Stimulated activated CD4-positive, alpha-beta T cell treated with anti-CD3 and anti-CD28 coated beads, Interleukin-4, amount 100 ng/mL, for 48 hours (primary cell): ENCODE measurements at places on chromosomes 2 and 18.
A peak's percentile ranks its signal among the peaks of the same experiment; 100 is the strongest.

GRCh38 chr2:174121175-174121574, 127.2 kb downstream of the OLA1 start:
- no peak for DNase-seq

GRCh38 chr2:11498543-11499034, 32.6 kb upstream of the E2F6 start:
- no peak for DNase-seq

- DNase-seq, result no peak
Observed at GRCh38 chr2:67646714-67647333, 249.7 kb downstream of the ETAA1 start.

- no peak for DNase-seq
Observed at GRCh38 chr18:35577045-35577848, 4.3 kb upstream of the GALNT1 start.

GRCh38 chr2:51734115-51734514, 702.2 kb upstream of the NRXN1 start:
- DNase-seq, result no peak

DNA sequence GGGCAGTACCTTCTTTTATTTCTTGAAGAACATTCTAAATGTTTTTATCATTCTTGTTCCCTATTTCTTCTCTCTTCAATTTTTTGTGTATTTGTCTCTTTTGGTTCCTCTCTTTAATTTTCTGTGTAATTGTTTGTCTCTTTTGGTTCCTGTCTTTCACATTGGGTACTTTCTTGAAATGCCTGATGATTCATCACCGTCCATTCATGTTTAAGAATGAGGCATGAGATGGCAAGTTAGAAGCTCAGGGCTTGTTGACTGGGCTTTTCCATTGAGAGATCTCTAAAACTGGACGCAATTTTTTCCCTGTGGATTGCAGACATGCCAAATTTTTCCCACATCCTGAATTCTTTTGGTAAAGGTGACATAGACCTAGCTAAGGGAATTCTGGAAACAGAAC, 33.7 kb upstream of the IL1R2 start:
- no peak for DNase-seq

GRCh38 chr2:46248171-46248570, 49.0 kb upstream of the EPAS1 start:
- no peak for DNase-seq

DNA sequence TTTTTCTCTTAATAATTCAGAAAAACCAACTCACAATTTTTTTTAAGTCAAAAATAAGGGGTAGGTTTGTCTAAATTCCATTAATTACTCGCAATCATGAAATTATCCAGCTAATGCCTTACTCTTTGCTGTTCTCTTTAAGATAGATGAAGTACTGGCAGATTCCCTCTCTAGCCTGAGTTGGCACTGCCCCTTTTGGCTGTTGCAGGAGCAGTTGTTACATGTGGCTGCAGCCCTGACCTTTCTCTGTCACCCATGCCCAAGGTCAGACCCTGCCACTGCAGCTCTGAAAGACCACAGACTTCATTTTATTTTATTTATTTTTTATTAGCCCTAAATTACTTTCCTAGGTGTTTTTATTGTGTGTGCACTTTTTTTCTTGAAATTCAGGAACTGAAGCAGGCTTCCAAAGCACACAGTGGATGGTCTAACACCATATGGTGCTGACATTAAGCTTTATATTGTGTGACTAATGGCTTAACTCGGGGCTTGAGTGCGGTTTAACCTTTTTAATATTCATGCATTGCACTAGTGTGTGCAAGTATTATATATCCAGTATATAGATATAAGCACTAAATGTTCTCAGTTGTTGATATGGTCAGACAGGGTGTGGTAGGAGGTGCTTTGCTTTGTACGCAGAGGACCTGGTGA, 313.0 kb downstream of the CDH2 start:
- DNase-seq, result no peak

DNA sequence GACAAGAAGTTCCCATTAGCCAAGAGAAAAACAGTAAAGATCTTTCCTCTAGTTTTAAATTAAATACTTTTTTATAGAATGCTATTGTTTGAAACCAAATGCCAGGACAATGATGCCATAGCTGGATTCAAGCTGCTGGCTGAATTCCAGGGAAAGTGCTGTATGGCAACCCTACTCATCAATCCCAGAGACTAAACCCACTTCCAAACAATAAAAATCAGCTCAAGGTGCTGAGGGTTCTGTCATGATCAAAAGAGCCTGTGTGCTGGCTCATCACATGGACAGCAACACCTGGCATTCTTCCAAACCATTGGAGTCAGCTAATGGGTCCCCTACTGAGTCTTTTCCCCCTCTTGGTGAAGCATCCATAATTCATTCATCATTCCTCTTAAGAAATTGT, 53.7 kb upstream of the PARD3B start:
- DNase-seq, result no peak

GRCh38 chr18:48226401-48226800, 182.8 kb downstream of the ZBTB7C start:
- no peak for DNase-seq

GRCh38 chr18:40546875-40547274, 1408.2 kb upstream of the PIK3C3 start:
- DNase-seq, result no peak

- DNase-seq, result peak; percentile 40
Observed at GRCh38 chr2:15636972-15637785, 45.5 kb downstream of the DDX1 start.

DNA sequence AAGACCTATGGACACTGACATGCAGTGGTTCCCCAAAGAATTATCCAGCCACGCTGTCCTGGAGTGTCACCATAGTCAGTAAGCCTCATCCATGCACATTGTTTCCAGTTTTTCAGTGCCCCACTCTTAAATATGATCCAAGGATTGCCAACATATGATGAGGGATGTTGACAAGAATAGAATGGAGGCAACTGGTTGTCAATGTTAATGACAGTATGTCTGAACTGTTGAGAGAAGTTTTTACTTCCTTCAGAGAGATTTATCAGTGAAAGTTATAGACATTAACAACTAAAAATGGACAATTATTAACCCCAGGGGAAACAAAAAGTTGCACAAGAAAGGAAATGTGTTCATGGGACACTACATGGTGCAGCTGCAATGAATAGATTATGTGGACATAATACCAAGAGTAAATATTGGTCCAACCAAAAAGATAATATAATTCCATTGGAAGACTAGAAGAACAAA, 69.9 kb downstream of the CYP26B1 start:
- DNase-seq, result no peak

DNA sequence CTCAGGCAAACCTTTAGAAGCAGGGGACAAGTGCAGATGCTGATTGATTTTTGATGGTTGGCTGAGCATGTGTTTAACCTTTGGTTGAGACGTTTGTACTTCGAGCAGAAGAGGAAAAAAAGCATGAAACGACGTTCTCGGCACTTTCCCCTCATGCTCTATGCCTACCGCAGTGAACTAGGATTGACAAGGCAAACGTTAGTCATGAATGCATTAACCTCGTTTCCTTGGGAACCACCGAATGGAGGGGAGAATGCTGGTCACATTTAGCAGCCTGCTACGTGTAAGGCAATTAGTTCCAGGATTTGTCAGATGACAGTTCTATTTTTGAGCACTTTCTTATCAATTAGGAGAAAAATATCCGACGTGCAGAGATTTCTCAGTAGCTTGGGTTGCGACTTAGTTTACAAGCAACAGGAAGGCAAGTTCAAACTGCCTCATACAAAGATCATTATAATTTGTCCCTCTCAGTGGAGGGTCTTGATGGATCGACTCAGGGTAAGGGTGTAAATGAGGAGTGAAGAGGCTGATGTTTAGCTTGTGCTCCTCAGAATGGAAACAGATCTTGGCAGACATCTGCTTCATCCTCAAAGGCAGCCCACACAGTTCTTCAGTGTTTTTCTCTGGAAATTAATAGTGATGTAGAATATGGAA, 47.4 kb upstream of the GPR45 start:
- no peak for DNase-seq

- DNase-seq, result no peak
Observed at GRCh38 chr2:73611867-73612266, 30.4 kb downstream of the NAT8 start.

- no peak for DNase-seq
Observed at GRCh38 chr2:217412721-217413120, 552.9 kb upstream of the TNP1 start.

- DNase-seq, result no peak
Observed at GRCh38 chr2:128310761-128311160, 7.9 kb downstream of the HS6ST1 start.

GRCh38 chr2:181466661-181467576, 9.7 kb downstream of the ITGA4 start:
- peak; percentile 82 for DNase-seq

GRCh38 chr2:39119732-39120520, 925 bp downstream of the SOS1 start:
- DNase-seq, result peak; percentile 39

DNA sequence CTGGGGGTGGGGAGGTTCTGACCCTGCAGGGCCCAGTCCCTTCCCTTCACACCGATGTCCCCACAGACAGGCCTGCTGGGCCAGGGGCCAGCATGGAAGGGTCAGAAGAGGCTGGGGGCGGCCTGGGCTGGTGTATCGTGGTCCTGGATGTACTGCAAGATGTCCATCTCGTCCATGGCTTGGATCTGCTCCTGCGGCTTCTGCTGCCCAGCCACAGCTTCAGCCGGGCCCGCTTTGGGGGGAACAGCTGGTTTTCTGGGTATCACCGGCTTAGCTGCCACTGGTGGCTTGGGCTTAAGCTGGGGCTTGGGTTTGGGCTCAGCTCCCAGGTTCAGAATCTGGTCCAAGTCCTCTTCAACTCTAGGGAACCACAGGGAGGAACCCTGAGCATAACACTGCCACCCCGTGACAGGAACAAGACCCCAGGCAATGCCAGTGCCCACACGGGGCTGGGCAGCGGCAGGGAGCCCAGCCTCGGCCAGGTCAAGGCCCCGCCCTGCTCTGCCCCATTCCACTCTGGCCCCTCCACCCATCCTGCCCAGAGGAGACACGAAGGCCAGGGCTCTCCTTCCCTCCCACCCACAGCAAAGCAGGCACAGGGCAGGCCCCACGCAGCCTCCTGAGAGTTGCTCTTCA, 31.9 kb downstream of the HS1BP3 start:
- no peak for DNase-seq

GRCh38 chr2:39416140-39416539, 20.9 kb downstream of the MAP4K3 start:
- DNase-seq, result no peak

- DNase-seq, result no peak
Observed at GRCh38 chr2:156486147-156486546, 50.0 kb downstream of the GPD2 start.

GRCh38 chr2:48414980-48415835, 114.7 kb upstream of the STON1 start:
- no peak for DNase-seq

- no peak for DNase-seq
Observed at GRCh38 chr2:56871644-56872043, 687.9 kb downstream of the CCDC85A start.

DNA sequence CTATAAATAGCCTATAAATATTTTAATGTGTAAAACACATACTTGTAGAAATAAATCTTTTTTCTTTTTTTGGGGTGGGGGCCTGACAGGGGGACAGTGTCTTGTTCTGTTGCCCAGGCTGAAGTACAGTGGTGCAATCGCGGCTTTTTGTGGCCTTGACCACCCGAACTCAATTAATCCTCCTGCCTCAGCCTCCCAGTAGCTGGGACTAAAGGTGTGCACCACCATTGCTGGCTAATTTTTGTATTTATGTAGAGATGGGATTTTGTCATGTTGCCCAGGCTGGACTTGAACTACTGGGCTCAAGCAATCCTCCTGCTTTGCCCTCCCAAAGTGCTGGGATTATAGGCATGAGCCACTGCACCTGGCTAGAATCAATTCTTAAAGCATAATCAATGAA, 37.6 kb downstream of the NPC1 start:
- no peak for DNase-seq

DNA sequence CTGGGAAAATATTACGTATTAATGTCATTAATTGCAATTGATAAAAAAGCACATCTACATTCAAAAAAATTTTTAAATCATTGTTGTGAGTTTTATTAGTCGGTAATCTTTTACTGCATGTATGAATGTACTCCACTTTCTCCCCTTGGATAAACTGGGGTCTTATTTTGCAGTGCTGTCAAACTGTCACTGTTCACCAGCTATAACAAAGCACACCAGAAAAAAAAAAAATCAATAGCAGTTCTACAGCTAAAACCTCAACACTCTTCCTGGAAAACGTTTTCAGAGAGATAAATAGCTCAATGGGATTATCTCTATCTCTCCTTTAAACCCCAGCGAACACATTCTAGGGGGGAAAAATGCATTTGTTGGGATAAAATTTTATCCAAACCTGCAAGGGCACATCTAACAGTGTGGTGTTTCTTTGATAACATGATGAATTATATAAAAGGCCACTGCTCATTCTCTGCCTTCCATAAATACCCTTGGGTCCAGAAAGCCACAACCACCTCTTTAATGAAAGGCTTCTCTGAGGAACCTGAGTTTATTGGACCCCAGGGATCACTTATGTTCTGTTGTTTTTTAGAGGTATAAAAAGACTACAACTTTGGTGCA, 219.9 kb downstream of the CDH20 start:
- DNase-seq, result no peak

DNA sequence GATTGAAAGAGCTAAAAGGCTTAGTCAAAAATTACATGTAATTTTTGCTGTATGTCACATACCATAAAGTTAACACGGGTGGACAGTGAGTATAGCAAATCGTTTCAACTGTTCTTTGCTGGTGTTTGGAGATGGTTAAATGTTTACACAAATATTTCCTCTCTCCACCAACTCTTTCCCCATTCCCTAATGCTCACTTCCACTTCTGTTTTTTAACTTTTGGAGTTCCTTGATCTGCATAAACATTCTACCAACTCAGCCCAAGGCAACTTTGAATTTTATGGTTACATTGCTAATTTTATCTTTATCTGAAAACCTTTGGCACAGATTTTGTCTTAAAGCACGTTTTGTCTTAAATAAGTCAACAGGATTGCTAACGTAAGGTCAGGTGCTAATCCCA, 1.9 kb upstream of the SPOPL start:
- DNase-seq, result no peak

DNA sequence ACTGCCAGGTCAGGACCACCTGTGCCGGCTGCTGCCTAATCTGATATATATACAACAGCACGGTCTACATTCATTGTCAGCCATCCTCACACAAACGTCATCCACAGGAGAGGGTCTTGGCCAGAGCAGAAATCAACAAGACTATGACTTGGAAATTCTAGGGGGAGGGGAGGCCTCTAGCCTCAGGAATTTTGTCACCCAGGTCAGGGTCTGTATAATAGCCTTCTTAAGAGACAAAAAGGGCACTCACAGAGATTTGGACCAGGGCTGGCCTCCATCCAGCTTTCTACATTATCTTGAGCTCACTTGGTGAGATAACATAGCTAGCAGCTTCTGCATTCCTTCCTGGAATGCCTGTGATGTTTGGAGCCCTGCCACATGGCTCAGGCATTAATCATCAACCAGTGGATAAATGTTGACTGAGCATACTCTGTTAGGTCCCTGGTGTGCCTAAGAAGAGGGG, 50.4 kb upstream of the CTIF start:
- no peak for DNase-seq
